ENCODE measurements at places on chromosomes 5 and 9.

DNA sequence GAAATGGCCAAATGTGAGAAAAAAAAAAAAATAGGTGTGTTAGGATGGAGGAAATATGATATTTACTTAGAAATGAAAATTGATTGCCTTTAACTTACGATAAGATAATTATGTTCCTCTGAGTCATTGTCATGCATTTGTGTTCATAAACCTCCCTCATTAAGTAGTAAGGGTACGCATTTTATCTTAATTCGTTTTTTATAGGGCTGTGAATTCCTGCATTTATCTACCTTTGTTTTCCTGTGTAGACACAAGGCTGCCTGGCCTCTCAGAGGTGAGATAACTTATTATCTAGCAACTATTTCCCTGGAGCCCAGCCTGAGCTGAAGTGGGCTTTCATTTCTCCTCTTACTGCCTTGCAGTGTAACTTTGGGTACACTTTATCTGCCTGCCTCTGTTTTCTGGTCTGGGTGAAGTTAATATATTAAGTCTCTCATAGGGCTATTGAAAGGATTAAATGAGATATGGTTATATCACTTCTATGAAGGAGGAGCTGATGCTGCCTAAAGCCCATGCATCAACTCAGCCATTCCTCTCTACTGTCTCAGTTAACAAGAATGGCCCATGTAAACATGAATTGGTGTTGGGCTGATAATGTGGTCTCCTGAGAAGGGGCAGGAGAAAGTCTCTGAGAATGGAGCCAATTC lies 103.8 kb upstream of the KLF4 start:
- no peak for DNase-seq

DNA sequence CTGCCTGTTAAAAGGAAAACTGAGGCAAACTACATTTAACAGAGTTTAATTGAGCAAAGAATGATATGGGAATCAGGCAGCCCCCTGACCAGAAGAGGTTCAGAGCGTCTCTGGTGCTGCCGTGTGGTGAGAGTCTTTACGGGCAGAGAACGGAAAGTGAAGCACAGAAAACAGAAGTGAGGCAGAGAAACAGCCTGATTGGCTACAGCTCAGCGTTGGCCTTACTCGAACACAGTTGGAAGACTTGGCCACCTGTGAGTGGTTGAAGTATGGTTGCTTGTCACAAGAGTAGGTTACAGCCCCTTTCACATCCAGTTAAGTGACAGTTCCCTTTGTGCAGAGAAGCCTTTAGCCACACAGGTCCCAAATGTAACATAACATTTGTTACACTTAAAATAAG lies 16.9 kb upstream of the FBP1 start:
- peak; percentile 90 for DNase-seq

DNA sequence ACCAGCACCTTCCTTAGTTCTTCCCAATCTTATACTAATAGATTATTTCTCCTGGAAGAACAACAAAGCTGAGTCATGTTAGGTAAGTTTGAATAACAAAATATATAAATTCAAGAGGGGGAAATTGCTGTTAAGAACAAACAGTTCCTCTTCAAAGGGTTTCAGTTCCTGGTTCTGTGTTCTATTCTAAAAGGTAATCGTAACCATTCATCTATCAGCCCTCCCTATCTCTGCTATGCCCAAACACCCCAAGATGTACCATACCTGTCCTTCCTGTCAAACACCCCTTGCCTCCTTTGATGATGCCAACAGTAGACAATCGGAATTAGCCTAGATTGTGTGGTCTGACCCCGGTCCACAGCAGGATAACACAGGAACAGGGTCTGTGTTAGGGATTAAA lies 4.2 kb upstream of the RNF180 start:
- DNase-seq: no peak

GRCh38 chr5:61280205-61280604 lies 51.9 kb upstream of the ZSWIM6 start:
- DNase-seq: peak; percentile 79

GRCh38 chr5:65434122-65434521 lies 47.6 kb downstream of the ADAMTS6 start:
- DNase-seq: no peak

- DNase-seq: no peak
These were observed 39.3 kb upstream of the ANKRD33B start for GRCh38 chr5:10524376-10525123.

DNA sequence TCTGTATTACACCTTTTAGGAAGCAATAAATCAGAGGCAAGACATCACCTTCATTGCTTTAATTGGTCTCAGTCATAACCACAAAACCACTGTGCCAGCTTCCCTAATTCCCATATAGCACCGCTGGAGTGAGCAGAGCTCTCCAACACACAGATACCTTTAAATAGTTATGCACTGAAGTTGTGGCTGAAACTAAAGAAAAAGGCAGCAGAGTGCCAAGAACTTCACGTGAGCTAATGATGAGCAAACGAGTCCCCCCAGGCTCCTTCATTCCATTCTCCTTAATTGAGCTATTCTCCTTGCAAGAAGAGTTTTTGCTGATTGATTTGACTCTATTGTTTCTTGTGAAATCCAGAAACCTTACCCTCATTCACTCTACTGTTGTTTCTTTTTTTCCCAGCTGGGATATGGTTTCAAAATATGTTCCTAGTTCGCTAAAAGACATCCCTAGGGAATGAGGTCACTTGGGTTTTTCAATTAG lies 501.5 kb downstream of the SPATA31D1 start:
- no peak for DNase-seq

DNA sequence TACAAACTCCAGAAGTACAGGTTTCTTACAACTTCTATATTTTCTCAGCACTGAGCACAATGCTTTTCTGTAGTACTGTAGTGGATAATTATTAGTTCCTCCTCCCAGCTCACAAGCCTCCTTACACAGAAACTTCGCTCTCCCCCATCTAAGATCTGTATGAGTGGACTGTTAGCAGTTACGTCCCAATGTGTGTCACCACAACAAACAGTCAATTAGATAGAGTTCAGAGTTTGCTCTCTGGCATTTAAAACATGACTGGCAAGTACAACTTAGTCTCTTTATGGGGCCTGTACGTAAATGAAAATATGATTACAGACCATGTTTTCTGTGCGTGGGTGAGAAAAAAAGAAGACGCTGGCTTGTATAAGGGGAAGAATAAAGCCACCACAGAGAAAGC lies 631.4 kb upstream of the DMAC1 start:
- no peak for DNase-seq

GRCh38 chr5:81315830-81316229 lies 14.4 kb downstream of the ZCCHC9 start:
- no peak for DNase-seq

DNA sequence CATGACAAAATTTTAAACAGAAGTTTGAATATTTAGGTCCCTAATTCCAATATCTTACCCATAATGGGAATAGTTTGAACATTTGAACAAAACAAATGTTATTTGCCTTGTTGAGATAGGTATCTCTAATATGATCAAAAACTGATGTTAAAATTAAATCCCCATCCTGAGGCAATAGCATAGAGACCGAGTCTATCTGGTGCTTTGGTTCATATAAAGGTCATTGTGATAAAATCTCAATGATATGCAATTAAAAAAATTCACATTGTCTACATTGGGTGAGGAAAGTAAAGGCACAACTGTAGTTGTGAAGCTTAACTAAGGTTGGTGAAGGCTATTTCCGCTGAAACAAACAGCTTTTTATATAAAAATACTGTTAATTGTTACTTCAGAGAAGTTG lies 318.3 kb downstream of the CAAP1 start:
- DNase-seq: no peak

- DNase-seq: no peak
These were observed 3.5 kb downstream of the ENDOG start for GRCh38 chr9:128821584-128822406.

GRCh38 chr5:107670932-107671741 lies at the start of gene EFNA5:
EFNA5 (minus strand) TSS chr5:107670937.
- peak; percentile 20 for DNase-seq

GRCh38 chr5:145027286-145027685 lies 807.9 kb downstream of the PRELID2 start:
- no peak for DNase-seq

DNA sequence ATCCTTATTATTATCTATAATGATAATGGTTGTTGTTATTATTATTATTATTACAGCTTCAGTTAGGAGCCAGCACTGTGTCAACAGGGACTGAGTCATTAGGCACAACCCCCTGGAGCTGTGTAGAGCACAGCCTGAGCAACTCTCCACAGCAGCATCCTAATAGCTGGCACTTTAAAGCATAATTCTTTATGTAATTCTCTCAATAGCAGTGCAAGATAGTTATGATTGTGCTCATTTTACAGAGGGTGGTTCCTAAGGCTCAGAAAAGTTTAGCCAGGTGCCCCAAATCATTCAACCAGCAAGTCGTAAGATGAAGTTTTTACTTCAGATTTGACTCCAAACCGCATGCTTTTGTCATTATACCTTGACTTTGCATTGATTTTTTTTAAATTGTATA lies 390.3 kb downstream of the ANXA1 start:
- DNase-seq: no peak

All from suppressor macrophage (primary cell).